CD8-positive, alpha-beta T cell (primary cell): ENCODE measurements at places on chromosomes 2 and 18.

DNA sequence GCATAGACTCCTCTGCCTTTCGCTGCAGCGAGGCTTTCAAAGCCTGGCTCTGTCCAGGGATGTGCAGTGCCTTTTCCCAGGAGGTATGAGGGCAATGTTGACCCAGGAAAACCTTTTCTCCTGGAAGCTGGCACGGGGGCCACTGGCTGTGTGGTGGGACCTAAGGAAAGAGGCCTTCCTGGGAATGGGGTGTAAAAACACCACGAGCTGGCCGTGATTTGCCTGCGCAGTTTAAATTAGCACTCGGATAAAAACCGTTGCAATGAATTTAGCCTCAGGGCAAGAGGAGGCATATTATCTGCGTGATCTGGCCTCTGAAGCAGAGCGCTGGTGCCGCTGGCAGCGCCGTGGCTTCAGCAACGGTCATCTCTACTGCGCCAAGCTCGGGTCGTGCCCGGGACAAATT is 3.0 kb downstream of the OSR1 start:
- no peak for DNase-seq

- no peak for DNase-seq
These were observed 24.6 kb upstream of the KCMF1 start for GRCh38 chr2:84946204-84947009.

- no peak for DNase-seq
These were observed 19.1 kb downstream of the ZNF24 start for GRCh38 chr18:35324926-35325655.

- no peak for DNase-seq
These were observed 165.4 kb downstream of the CAPN13 start for GRCh38 chr2:30641765-30642345.

- DNase-seq = no peak
These were observed 23.3 kb upstream of the RMC1 start for GRCh38 chr18:23479829-23480505.

DNA sequence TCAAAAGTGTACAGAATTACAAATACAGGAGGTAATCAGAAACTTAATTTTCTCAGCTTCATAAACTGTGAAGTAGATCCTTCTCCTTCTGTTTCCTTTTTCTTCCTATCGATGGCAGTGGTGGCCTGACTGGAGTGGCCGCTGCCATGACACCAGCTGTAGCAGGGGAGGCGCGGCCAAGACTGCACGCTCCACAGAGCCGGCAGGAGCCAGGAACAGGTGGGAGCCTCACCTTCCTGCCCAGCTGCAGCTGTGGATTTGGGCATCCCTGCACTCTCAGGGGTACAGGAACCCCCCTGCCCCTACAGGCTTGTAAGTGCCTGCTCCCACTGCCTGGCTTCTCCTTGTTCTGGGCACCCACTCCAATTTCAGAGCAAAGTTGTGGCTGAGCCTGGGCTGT is 76.1 kb downstream of the EPB41L3 start:
- DNase-seq = no peak

GRCh38 chr2:59919579-59919978 is 633.9 kb downstream of the BCL11A start:
- DNase-seq = no peak

DNA sequence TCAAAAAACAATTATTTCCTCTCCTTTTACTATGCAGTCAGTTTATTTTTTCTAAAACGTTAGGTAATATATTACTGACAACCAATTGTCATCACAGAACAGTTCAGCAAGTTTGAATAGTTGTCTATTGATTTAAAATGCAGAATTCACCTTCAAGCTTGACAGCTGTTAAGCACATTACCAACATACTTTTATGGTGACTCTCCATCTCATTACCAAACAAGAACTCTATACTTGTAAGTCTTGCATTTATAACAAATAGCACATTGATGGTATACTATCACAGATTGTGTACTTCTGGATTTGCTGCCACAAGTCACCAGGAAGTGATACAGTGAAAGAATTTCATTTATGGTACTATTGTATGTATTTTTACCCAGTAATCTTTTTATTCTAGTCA is 99.4 kb upstream of the PPP1CB start:
- DNase-seq = no peak

DNA sequence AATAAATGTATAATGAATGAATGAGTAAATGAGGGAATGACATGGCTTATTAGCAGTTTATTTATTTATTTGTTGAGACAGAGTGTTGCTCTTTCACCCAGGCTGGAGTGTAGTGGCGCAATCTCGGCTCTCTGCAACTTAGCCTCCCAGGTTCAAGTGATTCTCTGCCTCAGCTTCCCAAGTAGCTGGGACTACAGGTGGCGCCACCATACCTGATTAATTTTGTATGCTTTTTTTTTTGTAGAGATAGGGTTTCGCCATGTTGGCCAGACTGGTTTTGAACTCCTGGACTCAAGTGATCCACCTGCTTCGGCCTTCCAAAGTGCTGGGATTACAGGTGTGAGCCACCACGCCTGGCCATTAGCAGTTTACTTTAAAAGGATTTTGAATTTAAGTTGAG is 100.3 kb upstream of the CAVIN2 start:
- no peak for DNase-seq

DNA sequence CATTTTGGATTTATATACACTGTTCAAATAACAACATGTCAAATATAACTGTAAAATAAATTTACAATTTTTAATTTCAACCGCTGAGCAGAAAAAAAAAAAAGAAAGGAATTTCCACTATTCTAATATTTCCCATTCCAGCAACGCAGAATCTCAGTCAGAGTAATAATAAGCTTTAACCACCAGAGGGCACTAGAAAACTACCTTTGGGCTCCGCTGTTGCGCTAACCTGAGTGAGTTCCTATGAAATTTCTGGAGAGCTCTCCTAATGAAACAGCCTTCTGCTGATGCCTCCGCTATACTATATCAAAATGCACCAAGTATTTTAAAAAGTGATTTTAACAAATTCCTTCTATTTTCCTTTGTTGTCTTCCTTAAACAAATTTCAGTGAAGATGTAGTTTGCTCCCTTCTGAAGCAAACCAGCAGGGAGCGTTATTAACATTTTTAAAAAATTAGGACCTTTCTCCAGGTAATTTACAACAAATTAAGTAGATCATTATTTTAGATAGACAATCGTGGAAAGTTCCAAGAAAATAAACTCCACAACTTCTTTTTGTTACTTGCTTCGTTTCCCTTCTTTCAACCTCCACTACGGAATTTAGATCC is 23.0 kb downstream of the ERMN start:
- peak; percentile 18 for DNase-seq

- DNase-seq = no peak
These were observed 1074.8 kb upstream of the CDH2 start for GRCh38 chr18:29251681-29252080.

- DNase-seq = no peak
These were observed 47.8 kb downstream of the ZNF804A start for GRCh38 chr2:184646177-184646576.

DNA sequence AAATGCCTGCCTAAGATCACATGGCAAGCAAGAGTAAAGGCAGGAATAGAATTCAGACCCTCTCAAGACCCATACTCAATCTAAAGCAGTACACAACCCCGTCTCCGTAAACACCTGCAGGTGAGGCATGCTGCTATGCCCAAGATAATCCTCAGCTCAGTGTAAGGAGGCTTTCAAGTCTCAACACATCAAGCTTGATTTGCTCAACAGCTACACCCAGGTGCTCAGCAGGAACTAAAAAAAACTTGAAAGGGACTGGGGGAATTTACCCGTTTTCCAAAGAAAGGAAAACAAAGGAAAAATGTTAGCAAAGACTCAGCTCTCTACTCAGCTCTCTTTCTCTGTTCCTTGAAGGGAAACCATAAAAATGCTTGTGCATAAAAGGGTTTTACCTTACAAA is 301.8 kb downstream of the C1D start:
- DNase-seq = no peak

GRCh38 chr2:160499865-160500264 is 6.3 kb upstream of the RBMS1 start:
- no peak for DNase-seq

GRCh38 chr2:30454571-30454970 is 7.5 kb downstream of the LCLAT1 start:
- no peak for DNase-seq

DNA sequence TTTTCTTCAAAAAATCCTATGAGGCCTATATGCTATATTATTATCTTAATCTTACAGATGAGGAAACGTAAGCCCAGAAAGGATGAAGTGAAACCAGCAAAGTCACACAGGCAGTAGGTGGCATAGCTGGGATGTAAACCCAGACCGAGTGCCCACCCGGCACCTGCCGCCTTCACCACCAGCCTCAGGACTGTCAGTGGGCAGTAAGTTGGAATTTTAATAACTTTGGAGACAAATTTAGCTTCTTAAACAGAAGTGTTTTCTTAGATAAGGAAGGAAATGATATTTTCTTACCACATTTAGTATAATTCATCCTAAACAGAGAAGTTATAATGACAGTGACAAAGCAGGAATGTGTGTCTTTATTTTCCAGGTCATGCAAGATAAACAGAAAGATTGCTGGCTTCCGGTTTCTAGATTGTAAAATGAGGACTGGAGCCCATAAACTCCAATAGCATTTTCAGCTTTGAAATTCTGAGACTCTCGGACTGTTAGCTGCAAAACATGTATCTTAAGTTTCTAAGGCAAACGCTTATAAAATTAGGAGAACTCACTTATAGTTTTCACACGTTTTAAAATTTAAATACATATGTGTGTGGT is 59.3 kb downstream of the CD8B2 start:
- DNase-seq = no peak

- no peak for DNase-seq
These were observed 1723.5 kb upstream of the LRRTM1 start for GRCh38 chr2:82027921-82028615.

DNA sequence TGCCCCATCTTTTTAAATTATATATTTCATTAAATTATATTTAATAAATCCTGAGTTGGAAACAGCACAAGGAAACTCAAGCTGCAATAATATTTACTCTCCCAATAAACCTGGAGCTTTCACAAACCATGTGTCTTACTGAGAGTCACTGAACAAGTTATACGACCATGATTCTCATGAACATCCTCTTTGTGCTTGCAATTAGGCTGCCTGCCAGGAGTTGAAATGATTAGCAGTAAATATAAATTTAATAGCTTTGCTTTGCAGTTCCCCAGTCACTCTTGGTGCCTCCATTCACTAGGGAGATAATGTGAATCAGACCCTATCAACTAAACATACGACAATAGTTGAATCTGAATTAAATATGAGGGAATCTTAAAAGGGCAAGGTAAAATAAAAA is 905.1 kb downstream of the NRXN1 start:
- no peak for DNase-seq

DNA sequence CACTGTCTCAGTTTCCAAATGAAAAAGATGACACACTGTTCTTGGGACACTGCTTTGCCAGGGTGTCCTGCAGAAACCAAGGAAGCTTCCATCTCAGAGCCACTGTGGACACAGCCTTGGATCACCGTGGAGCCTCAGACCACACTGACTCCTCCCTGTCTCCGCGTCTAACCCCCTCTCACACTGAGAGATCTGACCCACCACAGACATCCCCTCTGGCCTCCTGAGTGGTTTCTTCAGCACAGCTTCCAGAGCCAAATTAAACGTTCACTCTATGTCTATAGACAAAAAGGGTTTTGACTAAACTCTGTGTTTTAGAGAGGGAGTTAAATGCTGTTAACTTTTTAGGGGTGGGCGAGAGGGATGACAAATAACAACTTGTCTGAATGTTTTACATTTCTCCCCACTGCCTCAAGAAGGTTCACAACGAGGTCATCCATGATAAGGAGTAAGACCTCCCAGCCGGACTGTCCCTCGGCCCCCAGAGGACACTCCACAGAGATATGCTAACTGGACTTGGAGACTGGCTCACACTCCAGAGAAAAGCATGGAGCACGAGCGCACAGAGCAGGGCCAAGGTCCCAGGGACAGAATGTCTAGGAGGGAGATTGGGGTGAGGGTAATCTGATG is 113.4 kb upstream of the PKDCC start:
- no peak for DNase-seq

DNA sequence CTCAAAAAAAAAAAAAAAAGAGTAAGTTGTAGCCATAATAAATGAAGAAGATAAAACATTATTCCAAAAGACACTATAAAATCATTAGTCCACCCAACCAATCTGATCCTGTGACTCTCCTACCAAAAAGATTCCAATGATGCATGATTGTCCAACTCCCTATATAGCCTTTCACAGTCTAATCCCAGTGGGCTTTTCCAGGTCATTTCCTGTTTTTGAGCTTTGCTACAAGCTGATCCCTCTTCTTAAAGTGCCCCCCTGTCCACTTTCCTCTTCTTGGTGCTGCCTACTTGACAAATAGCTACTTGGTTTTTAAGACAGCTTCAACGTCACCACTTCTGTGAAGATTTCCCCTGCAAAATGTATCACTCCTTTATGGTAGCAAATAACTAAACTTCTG is 88.4 kb downstream of the SEMA4F start:
- no peak for DNase-seq

DNA sequence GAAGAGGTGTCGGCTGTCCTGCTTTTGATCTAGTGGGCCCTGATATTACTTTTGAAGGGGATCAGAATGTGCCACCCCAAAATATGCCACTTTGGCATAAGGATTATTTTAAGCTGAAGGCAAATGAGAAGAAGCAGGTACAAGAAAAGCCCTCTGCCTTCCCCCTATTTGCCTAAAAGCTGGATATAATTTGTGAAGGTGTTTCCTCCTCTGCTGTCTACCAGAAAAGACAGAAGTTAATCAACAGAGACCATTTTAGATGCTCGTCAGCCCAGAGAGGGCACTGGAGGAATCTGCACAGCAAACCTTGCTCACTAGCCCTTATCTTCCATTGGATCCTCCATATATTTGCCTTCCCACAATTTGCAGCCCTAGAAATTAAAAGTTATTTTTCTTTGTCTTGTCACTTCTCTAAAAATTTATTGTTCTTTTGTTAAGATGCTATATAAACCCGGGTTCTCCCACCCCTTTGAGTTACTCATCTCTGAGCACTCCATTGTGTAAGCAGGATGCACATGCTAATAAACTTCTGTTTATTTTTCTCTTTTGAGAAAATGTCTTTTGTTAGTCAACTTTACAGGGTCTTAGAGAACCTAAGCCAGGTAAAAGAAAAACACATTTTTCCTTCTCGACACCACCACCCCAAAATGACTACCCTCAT is 163.2 kb upstream of the SLC1A4 start:
- no peak for DNase-seq

DNA sequence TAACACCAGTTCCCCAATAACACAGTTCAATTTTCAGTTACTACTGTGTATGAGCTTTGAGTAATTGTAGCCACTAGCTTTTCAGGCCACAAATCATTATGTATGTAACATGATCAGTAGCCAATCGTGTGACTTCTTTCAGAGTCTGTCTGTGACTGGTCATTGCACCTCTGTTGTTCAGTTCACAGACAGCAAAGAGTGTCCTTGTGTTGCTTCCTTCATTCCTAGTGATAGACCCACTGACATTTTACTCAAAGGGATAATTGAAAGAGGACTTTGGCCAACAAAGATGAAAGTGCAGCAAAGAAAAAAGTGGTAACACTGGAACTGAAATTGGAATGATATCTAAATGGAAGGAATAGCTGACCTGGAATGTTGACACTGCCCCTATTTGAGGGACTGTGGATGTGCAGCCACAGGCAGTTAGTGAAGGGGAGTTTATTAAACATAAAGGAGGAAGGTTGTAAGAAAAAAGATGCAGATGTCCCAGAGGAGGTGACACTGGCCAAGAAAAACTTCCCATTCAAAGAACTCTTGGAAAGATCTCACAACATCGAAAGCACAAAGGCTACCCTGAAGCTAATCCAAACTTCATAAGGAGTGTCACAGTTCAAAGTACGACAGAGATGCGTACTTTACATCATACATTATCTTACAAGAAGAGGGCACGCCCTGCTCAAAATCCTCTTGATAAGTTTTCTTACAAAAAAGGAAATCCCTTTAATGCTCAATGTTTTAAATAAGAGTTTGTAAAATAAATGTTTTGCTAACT is 19.3 kb downstream of the TTC39C start:
- DNase-seq = no peak

- no peak for DNase-seq
These were observed 15.7 kb downstream of the STK39 start for GRCh38 chr2:168231609-168232241.
